ENCODE measurements at places on chromosomes 7 and 10.
A peak's percentile ranks its signal among the peaks of the same experiment; 100 is the strongest.

DNA sequence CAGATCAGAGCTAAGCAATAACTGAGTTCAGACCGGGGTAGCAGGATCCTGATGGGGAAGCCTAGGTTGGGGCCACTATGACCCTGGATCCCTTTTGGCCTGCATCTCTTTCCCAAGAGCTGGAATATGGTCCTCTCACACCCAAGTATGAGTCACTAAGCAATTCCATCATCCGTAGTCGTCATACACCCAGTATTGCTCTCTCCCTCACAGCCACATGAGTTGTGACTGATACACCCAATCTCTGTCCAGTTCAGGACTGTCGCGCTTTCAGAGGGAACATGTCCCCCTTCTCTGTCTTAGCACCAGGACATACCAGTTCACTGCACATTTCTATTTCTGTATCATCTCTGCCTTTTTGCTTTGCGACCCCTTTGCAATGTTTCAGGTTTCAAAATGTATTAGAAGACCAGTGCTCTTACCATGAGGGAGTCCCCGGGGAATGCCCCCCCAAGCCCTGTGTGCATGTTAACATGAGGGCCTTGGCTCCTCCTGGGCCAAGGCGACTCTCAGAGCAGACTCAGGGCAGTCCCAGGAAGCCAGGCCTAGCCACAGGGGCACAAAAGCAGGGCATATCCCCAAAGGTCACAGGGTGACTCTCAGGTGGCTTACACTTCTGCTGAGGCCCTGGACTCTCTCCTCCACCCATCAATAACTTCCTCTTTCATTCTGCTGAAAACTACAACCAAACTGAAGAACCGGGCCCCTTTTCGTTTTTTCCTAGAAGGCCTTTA is 75.3 kb upstream of the SAMD8 start:
- peak; percentile 15 for DNase-seq

GRCh38 chr7:116588225-116588624 is 63.4 kb downstream of the CAV1 start:
- peak; percentile 76 for DNase-seq

DNA sequence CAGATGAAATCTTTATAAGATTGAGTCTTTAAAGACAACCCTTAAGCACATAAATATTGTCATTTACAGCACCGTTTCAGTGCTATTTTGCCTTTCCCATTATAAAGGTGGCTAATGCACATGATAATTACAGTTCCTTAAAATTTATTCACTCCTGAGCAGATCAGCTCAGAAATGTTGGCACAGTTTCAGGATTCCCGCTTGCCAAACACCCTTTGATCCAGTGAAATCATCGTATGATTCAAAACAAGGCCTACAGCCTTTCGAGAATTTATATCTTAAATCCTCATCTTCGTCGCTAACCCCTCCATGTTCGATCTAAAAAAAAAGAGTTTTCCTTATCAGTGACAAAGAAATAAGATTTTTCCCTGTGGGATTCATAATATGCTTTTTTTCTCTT is 14.1 kb upstream of the SOSTDC1 start:
- DNase-seq: no peak

- no peak for DNase-seq
Observed at GRCh38 chr7:139659922-139660316, 117.9 kb downstream of the HIPK2 start.

GRCh38 chr10:34627331-34627730 is 187.8 kb downstream of the PARD3 start:
- DNase-seq: no peak

DNA sequence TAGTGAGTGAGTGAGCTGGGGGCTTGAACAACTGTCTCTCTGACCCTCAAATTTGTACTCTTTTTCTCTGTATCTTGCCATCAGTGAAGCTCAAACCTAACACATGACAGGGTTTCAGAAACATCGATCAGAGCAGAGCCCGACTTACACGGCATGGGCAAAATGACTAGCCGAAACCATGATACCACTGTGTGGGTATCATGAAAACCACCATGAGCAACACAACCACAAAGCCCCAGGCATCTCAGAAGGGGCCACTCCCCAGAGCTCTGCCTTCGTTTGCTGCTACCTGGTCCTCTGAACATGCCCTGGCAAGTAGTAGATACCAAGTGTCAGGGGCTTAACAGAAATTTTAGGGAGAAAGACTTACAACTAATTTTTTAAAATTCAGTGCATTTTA is 308.5 kb downstream of the WDR11 start:
- no peak for DNase-seq

- peak; percentile 26 for DNase-seq
Observed at GRCh38 chr10:47361293-47361692, 13.1 kb downstream of the RBP3 start.

DNA sequence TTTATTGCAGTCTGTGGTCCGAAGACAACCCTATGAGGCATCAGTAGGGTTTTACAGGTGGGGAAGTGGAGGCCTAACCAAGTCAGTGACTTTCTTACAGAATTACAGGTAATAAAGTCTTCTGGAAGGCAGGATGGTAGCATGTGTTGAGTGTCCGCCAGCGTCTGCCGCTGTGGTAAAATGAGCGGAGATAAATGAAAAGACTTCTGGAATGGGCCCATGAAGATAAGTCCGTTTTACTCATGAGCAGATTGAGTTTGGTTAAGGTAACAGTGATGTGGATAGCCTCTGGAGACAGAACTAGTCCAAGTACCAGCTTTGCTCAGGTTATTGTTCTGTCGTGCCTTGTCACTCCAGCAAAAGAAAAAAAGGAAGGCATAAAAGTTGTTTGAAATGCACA is 966 bp downstream of the FBH1 start:
- no peak for DNase-seq

- no peak for DNase-seq
Observed at GRCh38 chr10:49349390-49349789, 46.5 kb downstream of the DRGX start.

- DNase-seq: peak; percentile 60
Observed at GRCh38 chr10:4488904-4489303, 337.1 kb upstream of the AKR1E2 start.

- no peak for DNase-seq
Observed at GRCh38 chr10:10865303-10865702, 152.4 kb upstream of the CELF2 start.

DNA sequence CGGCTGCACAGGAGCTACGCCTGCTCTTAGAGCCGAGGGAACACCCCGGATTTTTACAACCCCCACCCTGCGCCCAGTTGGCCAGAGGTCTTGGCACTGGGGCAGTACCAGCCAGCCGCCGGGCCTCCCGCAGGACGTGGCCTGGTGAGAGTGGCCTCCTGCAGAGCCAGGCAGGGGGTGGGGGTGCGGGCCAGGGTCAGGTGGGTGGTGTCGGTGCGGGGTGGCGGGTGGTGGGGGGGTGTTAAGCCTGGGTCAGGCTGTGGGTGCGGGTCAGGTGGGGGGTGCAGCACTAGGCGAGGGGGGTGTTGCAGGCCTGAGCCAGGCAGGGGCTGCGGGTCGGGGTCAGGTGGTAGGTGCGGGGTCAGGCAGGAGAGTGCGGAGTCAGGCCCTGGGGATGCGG is 647 bp downstream of the ECHS1 start:
- no peak for DNase-seq

GRCh38 chr10:28375399-28376354 is 72.8 kb upstream of the MPP7 start:
- peak; percentile 66 for DNase-seq

DNA sequence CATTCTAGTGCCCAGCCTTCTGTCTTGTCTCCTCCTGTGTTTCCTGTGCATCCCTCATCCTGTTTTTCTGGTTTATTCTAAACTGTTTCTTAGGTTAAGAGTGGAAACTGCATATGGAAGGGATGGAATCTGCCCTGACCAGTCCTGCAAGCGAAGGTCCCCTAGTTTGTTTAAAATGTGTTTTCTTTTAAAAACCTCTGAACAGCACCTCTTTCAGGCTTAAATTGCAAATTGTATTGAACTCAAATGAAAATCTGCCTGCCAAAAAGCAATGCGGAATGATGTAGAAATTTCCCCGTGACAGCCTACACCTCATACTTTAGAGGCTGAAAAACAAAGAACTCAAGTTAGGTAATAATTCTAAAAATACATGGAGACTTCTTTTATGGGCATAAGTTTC is 222.8 kb upstream of the IMMP2L start:
- no peak for DNase-seq

DNA sequence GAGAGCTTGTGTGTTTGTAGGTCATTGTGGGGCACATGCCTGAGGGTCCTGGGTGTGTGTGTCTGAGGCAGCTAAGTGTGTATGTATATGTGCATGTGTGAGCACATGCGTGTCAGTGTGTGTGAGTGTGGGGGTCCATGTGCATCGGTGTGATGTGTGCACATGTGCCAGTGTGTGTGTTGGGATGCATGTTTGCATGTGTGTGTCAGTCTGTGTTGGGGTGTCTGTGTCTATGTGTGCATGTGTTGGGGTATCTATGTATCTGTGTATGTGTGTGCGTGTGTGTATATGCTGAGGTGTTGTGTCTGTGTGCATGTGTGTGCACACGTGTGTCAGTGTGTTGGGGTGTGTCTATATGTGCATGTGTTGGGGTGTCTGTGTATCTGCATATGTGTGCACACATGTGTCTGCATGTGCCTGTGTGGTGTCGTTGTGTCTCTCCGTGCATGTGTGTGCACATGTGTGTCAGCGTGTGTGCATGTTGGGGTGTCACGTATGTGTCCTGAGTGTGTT is 33.3 kb downstream of the PWWP2B start:
- DNase-seq: no peak

- DNase-seq: no peak
Observed at GRCh38 chr10:126528315-126528835, 140.1 kb upstream of the ADAM12 start.

GRCh38 chr7:50307368-50308032 is 3.0 kb downstream of the IKZF1 start:
- DNase-seq: no peak

GRCh38 chr10:114682532-114682931 is 24.5 kb upstream of the ABLIM1 start:
- DNase-seq: no peak

DNA sequence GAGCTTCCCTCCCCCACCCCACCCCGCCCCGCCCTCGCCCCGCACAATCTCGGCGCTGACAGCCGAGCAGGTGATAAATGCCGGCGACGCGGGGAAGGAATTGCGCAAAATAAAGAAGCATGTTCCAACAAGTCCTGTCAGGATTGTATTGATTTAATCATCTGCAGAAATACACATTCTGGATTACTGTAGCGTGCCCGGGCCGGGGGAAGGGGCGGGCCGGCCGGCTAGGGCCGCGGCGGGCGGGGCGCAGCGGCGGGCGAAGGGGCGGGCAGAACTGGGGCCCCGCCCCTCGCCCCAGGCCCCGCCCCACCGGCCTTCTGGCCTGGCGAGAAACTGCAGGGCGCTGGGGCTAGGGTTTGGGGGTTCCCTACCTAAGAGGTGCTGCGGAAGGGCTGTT is 88.9 kb upstream of the PAX2 start:
- no peak for DNase-seq

DNA sequence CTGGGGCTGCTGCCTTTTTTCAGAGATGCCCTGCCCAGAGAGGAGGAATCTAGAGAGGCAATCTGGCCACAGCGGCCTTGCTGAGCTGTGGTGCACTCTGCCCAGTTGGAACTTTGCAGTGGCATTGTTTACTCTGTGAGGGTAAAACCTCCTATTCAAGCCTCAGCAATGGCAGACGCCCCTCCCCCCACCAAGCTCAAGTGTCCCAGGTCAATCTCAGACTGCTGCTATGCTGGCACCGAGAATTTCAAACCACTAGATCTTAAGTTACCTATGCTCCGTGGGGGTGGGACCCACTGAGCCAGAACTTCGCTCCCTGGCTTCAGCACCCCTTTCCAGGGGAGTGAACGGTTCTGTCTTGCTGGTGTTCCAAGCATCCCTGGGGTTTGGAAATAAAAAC is 77.2 kb downstream of the EXOC4 start:
- no peak for DNase-seq

DNA sequence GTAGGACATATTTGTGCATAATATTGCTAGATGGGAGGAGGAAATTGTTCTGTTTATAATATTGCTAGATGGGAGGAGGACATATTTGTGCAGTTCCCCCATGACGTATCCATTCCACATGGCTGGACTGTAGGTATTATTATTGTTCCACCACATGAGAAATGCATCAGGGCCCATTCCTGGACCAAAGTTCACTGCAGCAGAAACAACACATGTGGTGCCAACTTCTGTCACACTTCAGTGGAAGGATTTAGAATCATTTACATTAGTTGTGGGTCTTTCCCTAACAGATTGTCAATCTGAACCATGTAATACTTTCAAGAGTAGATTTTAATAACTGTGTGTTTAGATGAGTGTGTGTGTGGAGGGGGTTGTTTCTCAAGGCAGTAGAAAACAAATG is 32.7 kb upstream of the MACC1 start:
- peak; percentile 26 for DNase-seq

DNA sequence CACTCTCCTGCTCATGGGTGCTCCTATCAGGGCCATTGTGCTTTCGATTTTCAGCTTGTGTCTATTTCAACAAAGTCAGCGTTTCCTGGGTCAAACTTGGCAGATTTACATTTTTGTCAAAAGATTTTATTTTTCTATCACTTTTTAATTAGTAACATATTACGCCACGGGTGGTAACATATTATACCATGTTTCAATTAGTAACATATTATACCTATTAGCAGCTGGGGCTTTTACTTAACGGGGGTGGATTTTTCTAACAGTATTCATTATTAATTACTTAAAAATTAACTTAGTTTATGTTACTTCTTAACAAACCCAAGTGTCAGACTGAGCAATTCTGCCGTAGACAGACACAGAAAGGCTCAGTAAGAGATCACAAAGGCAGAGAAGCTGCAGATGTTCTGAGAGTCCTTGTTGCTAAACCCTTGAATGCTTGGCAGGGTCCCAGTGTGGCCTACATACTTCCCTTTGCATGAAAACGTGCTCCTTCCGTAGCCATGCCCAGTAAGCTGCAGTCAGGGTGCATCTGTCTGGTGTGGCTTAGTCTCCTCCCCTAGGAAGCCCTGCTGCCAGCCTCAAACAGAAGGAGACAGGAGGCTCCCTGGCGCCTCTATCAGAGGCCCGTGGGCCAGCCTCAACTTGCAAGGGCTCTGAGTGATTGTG is 263.1 kb upstream of the CXCL12 start:
- DNase-seq: peak; percentile 89

DNA sequence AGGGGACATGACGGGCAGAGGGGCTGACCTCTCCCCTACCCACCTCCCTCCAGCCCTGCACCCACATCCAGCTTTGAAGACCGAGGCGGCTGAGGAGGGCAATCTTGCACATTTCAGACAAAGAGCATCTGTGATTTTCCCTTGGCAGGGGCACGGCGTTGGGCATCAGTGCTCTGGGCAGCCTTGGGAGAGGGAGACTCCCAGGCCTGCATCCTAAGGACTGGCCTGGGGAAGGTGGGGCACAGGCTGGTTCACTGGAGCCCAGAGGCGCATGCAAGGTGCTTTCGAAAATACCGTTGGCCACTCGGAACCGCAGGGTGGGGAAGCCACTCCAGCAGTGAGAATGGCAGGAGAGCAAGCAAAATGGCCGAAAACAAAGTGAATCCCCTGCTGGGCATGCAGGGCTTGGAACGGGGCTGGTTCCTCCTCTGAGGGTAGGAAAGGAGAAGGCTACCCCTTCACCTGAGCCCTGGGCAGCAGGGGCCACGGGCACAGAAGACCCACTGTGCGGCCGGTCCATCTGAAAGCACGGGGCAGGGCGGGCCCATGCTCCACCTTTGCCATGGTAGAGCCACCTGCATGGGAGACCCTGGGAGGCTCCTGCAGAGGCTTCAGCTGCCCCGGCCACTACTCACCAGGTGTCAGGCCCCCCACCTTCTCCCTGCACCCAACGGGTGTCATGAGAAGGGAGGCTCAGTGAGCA is 49.8 kb downstream of the EBF3 start:
- DNase-seq: no peak

- no peak for DNase-seq
Observed at GRCh38 chr10:44863344-44864047, 47.6 kb upstream of the TMEM72 start.

- peak; percentile 35 for DNase-seq
Observed at GRCh38 chr10:104614245-104614831, 26.8 kb upstream of the SORCS3 start.

Data from fibroblast of skin of scalp (primary cell).